T-helper 2 cell (primary cell): ENCODE measurements at places on chromosomes 12 and 14.

DNA sequence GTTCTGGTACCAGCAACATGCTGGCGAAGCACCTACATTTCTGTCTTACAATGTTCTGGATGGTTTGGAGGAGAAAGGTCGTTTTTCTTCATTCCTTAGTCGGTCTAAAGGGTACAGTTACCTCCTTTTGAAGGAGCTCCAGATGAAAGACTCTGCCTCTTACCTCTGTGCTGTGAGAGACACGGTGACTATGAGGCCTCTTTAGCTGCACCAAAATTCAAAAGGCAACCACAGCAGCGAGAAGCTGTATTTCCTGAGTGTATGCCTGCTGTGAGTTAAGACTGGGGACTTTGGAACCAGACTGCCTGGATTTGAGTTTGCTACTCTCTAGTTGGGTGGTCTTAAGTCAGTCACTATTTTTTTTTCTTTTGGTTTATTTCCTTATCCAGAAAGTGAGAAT is 8.7 kb upstream of the OR10G2 start:
- no peak for DNase-seq

DNA sequence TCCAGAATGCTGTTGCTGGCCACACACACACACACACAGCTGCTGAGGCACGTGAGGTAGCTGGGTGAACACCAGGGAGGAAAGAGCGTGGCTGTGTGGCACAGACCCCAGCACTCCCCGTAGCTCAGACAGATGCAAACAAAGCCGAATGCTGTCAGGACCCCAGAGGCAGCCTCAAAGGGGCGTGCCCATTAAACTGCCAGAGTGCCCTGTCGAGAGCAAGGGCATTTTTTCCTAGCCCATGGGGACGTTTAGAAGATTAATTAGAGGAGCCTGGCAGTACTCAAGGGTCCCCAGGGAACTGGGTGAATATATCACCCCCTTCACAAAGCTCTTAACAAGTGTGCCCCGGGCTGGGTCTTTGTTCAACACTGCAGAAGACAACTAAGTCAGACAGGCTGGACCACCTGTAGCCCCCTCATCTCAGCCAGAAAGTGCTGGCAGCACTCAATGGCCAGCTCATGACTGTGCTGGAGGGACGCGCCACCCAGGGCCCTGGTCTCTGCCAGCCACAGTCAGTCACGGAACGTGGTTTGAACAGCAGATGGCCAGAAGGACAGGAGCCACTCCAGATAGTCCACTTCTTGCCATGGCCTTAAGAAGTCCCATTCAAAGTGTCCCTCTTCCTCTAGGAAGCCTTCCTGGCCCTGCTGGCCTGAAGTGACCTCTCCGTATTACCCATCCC is 37.5 kb downstream of the TTC7B start:
- no peak for DNase-seq

- DNase-seq = no peak
These were observed 44.3 kb downstream of the SPRING1 start for GRCh38 chr12:116693286-116694227.

GRCh38 chr12:122035292-122035691 is 13.6 kb downstream of the BCL7A start:
- no peak for DNase-seq

DNA sequence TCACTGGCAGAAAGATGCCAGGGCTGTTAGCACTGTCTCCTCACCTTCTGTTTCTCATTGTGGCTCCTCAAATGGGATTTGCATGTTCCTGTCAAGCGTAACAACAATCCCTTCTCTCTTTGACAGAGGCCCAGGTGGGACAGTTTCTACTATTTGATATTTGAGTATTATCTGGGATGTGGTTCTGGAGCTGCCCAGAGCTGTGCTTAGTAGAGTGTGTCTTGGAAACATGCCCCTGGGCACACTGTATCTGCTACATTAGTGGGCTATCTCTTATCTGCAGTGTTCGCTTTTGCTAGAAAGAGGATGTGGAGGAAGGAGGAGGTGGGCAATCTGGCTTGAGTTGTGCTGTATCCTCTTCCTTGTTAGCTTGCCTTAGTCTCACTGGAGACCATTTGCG is 3.8 kb upstream of the ACADS start:
- DNase-seq = no peak

GRCh38 chr12:68036642-68037041 is 47.4 kb downstream of the IFNG-AS1 start:
- DNase-seq = no peak

DNA sequence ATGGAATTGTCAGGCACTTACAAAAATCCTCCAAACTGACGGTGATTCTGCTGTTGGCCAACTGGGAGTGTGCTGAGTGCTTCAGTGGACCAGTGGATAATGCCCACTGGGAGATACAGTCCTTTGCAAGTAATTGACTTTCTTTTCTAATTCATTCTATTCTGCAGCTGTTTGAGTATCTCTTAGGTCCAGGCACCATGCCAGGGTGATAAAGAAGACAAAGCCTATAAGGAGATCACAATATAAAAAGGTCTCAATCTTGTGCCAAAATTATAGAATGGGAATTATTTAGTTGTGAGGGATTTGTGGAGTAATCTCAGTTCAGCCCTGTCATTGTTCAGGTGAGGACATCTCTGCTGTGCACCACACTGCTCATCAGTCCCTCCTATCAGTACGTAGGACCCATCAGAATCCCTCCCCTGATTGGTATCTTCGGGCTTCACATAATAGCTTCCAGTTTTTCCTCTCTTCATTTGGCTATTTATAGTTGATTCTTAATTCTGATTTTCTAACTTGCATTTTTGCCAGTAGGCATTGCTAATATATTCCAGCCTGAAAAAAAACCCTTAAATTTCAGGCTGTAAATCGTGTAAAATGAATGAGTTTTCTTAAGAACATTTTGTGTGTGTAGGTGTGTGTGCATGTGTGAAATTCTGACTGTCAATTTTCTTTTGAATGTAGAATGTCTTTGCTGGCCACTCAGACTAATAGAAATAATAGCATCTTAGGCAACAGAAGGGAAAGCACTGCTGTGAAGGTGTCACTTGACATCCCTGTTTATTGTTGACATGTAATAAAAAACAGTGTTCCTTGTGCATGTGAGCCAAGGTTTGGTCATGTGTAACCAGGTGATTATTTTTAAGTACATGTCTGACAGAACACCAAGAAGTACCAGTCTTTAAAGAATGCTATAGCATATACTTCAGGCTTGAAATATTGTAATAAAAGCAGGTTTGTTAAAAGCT is 457.6 kb upstream of the RGS6 start:
- DNase-seq = no peak

GRCh38 chr12:21710958-21711775 is 53.5 kb upstream of the LDHB start:
- DNase-seq = no peak

- no peak for DNase-seq
These were observed 16.4 kb upstream of the PLEKHH1 start for GRCh38 chr14:67516676-67517075.

GRCh38 chr14:36281309-36281708 is 39.1 kb downstream of the MBIP start:
- DNase-seq = no peak

- no peak for DNase-seq
These were observed 1.6 kb downstream of the TMEM229B start for GRCh38 chr14:67486890-67487289.

- DNase-seq = no peak
These were observed 158.7 kb downstream of the DACT1 start for GRCh38 chr14:58796242-58797009.

GRCh38 chr12:91896286-91897024 is 249.2 kb downstream of the BTG1 start:
- DNase-seq = no peak

GRCh38 chr14:103001651-103002396 is 55.5 kb downstream of the CDC42BPB start:
- DNase-seq = no peak

- no peak for DNase-seq
These were observed 57.5 kb downstream of the CALM1 start for GRCh38 chr14:90454041-90455000.

DNA sequence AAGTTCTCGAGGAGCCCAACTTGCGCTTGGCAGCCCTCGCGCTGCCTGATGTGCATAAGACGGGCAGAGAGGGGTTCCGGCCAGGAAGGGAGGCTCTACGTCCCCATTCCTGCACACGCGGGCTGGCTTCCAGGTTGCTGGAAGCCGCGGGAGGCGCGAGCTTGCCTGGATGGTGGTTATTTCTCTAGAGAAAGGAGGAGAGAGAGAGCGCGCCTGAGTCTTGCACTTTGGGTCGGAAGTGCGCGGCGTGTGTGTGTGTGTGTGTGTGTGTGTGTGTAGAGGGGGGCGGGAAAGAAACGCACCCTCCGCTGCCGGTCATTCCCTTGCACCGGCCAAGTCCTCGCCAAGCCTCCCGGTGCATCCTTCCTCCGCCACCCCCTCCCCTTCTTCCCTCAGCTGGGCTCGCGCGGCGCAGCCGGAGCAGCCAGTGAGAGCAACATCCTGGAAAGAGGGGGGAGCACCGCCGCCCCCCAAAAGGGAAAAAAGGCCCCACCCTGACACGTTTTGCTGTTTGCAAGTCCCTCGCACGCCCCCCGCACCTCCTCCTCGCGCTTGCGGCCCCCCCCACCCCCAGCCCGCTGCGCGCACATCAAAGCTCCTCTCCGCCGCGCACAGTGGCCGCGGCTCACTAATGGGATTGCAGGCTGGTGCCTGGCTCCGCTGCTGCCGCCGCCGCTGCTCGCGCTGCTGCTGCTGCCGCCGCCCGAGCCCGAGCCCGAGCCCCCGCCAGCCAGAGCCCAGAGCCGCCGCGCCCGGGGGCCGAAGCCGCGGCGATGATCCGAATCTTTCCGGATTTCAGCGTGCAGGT is 4.4 kb upstream of the NPAS3 start:
- DNase-seq = no peak

- DNase-seq = no peak
These were observed 39.4 kb downstream of the USP15 start for GRCh38 chr12:62299617-62300016.

DNA sequence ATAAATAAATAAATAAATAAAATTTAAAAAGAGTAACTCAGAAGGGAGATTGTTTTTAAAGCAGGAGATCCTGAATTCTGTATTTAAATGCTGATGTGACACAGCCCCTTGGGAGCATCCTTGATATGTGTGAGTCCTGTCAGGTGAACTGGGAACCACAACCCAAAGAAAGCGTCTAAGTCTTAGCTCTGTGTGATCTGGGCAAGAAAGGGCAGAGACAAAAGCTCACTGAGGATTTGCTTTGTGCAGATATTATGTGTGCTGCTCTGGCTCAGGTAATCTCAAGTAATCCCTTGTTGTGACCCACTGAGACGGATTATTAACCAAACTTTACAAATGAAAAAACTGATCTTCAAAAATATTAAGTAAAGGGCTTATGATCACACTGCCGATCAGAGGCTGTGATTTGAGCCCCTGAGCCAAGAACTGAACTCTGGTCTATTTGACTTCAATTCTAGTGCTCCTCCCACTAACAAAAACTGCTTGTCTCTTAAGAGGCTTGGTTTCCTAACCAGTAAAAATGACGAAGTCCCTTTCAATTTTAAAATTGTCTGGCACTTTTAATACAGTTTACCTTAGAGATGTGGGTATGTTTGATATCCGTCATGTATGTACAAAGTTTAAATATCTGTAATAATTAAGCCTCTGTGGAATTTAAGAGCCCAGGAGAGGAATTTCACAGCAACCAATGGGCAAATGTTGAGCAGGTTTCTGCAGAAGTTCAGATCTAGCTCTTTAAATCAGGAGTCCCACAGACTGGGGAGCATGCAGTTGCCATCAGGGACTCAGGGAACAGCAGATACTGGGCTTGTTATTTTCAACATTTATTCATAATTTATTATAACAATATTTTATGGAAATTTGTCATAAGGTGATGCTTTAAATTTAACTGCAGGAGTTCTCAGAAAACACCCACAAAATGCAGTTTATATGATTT is 46.1 kb downstream of the CPM start:
- no peak for DNase-seq

DNA sequence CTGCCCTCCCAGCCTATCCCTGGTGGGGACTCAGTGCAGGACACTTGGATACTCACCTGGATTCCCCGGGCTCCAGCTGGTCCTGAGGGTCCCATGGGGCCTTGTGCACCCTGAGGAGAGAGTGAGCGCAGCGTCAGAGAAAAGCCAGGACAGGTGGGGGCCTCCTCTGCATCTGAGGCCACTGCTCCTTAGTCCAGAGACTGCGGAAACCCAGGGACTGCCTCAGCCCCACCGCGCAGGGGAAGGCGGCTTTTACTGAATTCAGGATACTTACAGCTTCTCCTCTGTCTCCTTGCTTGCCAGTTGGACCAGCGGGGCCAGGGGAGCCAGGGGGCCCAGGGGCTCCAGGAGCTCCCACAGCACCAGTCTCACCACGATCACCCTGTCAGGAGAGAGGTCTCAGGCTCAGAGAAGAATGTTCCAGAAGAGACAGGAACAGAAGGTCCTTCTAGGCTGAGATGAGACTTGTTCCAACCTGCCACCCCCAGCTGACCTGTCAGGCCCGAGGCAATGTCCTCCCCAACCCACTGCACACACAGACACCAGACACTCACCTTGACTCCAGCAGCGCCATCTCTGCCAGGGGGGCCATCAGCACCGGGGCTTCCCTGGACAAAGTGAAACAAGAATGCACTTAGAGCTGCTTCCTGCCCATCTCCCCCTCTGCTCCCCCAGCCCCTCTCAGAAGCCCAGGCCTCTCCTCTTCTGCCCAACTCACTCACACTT is 13.8 kb downstream of the TMEM106C start:
- no peak for DNase-seq

- no peak for DNase-seq
These were observed 10.1 kb downstream of the TMEM119 start for GRCh38 chr12:108587826-108588225.

DNA sequence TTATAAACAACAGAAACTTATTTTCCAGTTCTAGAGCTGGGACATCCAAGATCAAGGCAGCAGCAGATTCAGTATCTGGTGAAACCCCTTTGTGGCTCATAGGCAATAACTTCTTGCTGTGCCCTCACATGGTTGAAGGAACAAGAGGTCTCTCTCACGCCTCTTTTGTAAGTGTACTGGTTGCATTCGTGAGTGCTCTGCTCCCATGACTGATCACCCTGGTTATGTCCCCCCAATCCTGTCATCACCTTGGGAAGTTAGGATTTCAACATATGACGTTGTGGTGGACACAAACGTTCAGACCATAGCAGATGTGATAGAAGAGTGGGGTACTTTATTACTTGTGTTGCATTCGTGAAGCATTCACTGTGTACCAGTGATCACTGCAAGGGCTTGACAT is 184.0 kb downstream of the SRGAP1 start:
- DNase-seq = no peak

GRCh38 chr12:124603831-124604251 is 36.4 kb upstream of the NCOR2 start:
- DNase-seq = no peak

GRCh38 chr12:107439026-107439738 is 246.4 kb upstream of the PWP1 start:
- DNase-seq = no peak

- DNase-seq = no peak
These were observed 181.7 kb upstream of the ARID2 start for GRCh38 chr12:45547822-45548221.

- DNase-seq = no peak
These were observed 10.6 kb downstream of the TMED10 start for GRCh38 chr14:75165586-75166391.
